ENCODE measurements at places on chromosomes 6 and 20.

DNA sequence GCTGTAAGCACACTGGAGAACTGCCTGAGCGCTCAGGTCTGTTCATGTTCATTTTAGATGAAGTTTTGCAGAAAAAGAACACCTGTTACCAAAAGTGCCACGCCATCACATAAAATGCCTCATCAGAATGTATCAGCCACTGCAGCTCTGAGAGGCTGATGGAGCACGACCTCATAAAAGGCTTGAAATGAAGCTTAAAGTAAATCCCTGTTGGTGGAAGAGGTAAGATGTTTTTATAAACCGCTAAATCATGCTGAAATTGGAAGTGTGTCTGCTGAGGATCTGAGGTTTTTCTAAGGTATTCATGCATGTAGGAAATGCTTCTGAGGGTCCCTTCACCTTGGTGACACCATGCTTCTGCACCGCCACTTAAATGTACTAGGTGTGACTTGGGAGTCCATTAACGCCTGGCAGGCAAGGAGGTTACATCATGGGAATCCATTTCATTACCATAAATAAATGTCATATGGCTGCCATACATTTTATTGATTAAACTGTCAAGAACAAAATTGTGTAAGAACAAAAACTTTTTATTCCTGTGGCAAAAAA is 363.1 kb upstream of the AGPAT4 start:
- no peak for DNase-seq

GRCh38 chr6:47072667-47073066 is 30.5 kb upstream of the ADGRF1 start:
- DNase-seq: no peak

GRCh38 chr20:58611236-58612030 is 39.6 kb upstream of the STX16 start:
- no peak for DNase-seq

DNA sequence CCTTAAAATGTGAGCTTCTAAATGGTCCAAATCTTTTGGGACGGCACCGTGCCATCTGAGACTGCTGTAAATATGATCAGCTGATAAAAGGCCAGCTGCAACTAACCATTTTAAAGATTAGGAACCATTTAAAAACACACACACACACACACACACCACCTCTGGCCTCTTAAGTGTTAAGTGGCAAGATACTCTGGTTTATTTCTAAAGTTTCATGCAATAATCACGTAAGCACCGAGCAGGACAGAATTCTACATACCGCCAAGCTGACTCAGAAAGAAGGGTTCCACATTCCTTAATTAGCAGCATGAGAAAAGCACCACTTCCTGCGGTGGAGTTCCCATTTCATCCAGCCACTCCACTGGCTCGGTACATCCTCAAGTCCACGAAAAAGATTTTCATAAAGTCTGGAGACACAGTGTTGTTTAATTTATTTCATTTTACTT is 17.8 kb upstream of the ZNF217 start:
- DNase-seq: no peak

- DNase-seq: no peak
Measured at GRCh38 chr6:130825772-130826441, 1.3 kb upstream of the SMLR1 start.

DNA sequence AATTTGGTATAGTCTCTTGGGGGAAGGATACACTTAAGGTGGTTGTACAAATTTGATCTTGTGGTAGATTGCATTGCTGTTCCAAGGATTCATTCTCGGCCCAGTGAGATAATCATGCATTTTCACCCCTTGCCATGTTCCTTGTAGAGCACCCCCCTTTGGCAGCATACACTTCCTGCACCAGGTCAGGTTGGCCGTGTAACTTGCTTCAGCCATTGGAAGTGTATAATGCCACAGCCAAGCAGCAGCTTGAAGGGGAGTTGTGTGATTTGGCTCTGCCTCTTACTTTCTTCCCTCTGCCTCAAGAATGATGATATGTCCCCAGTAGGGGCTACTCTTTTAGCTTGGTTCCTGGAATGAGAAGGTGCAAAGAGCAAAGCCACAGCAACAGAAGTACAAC is 21.9 kb downstream of the CCN2 start:
- DNase-seq: no peak

DNA sequence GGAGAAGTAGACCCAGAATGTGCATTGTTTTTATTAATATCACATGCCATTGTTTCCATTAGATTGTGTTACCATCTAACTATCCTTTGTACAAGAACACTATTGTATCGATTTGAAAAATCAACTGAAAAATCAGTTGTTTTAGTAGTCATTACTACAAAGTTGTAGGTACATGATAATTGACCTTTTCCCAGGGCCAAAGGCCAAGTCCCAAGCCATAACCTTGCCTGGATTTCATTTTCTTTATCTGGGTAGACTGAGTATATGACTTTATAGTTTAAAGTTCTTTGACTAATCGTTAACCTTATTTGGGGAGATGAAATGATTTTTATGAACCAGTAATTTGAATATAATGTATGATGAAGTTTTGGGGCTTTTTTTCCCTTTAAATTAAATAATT is 79.0 kb upstream of the C20orf144 start:
- no peak for DNase-seq

GRCh38 chr6:12735786-12736185 is 19.2 kb downstream of the PHACTR1 start:
- no peak for DNase-seq

GRCh38 chr6:161743509-161744178 is 469.8 kb upstream of the AGPAT4 start:
- no peak for DNase-seq
